ENCODE measurements at places on chromosomes 7 and 10.

DNA sequence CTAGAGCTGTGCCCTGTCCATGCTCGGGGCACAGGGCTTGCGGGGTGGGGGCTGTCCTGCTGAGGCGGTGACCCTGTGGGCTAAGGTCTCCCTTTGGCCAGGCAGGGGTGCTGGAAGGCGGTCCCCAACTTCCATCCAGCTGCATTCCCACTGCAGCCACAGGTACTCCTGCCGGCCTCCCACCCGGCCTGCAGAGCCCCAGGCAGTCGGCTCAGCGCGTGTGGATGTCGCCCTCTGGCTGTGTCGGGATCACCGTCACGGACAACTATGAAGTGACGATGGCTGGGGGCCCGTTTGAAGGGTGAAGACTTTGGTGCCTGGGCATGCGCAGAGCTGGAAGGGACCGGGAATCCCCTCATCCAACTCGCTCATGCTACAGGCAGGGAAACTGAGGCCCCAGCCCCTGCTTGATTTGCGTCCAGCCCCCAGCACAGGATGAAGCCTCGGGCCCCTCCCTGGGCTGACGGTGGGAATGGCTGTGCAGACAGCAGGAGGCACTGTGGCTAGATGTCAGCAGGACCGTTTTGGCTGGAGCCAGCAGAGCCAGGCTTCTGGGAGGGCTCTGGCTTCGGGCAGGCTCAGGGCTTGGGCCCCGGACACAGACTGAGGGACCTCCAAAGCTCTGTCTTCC, 2.3 kb upstream of the TMEM184A start:
- DNase-seq, result no peak

DNA sequence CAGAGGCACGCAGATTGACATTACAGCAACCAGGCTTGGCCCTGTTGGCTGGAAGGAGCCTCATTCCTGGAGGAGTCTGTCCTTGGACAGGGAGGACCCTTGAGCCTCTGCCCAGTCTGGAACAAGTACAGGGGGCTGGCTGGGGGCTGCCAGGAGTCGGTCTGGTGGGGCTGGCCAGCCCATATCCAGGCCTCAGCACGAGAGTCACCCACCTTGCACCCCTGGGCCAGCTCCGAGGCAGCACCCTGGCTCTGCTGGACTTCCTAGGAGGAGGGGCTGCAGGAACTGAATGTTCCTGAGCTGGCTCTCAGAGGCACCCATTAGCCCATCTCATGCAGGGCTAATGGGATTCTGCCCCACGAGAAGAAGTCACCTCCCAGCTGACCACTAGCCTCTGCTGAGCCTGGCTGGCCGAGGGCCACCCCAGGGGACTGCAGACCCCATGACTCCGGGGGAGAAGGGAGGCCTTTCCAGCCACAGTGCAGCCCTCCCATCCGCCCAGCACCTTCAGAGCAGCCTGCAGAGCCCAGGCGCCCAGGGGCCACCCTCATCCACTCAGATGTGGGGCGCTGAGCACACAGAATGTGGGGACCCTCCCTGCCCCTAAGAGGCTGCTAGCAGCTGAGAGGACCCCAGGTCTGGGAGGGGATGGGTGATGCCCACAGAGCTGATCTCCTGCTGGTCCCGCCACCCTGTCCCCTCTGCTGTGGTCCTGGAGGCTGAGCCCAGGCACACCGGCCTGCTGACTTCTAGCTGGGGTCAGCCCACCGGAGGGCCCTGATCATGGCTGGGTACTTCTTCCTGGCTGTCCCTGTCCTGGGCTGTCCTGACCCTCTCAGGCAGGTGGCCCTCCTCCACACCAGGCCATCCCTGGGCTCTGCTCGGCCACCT, 14.8 kb upstream of the INPP5A start:
- no peak for DNase-seq

- DNase-seq, result peak; percentile 20
Measured at GRCh38 chr7:36005293-36005692, 147.8 kb upstream of the EEPD1 start.

DNA sequence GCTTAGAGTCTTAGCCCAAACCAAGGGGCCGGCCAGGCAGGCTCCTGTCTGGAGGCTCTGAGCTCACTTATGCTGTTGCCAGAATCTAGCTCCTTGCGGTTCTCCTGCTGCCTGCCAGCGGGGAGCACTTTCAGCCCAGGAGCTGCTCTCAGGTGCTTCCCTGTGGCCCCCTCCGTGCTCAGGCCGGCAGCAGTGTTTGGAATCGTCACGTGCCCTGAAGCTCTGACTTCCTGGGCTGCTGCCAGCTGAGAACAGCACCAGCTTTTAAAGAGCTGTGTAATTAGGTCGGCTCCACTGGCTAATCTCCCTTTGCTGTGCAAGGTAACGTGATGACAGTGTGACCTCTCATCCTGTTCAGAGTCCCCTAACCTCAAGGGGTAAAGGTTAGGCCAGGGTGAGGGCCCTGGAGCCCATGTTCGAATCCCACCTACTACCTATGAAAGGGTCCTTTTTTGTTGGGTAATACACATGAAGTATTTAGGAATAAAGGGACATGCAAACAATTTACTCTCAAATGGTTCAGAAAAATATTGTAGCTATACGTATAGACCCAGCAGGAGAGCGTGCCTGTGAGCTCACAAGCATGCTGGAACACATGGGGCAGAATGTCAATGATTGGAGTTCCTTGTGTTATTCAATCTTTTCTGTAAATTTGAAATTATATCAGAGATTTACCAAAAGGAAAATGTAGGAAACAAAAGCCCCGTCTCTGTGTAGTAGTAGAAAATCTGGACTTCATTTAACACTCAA, 16.6 kb downstream of the ZNF862 start:
- no peak for DNase-seq

- DNase-seq, result no peak
Measured at GRCh38 chr10:89563861-89564478, 28.6 kb upstream of the SLC16A12 start.

GRCh38 chr10:107163881-107164861, at the start of gene SORCS1:
Gene SORCS1, minus strand, starts transcription at chr10:107164706.
- DNase-seq, result no peak

- no peak for DNase-seq
Measured at GRCh38 chr10:48508791-48509772, 95.8 kb downstream of the ARHGAP22 start.

DNA sequence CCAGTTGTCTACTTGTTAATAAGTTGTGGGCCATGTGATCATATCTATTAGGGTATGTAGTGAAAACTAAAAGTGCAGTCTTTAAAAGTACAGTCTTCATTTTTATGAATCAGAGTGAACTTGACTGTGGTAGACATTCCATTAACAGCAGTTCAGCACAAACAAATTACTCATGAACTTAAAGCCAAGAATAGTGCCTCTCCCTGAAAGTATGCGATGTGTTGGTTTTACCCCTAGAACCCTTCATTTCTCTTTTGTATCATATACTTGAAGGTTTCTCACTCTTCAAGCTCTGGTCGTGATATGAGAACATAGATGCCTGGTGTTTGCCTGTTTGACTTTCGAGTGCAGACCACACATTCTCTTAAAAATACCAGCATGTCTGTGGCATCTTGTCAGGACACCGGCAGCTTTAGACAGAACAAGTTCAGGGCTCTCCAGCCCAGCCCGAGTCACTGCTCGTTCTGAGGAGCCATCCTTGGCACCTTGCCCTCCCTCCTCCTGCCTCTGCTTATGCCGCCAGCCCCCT, 159.3 kb downstream of the LCOR start:
- no peak for DNase-seq

DNA sequence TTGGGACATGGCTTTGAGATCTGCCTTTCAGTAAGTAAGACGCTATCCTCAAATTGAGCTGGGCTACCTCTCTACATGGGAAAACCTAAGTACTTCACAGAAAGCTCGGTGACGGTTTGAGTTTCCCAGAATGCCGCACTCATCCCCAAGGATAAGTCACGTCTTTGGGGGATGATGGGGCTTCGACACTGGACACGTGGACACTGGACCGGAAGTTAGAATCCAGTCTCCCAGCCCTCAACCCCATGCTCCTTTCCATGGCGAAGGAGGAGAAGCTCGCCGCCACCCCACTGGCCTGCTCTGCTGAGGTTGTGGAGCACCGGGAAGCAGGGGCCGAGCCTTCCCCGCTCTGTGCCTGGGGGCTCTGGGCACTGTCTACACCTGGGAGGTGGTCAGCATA, 27.5 kb downstream of the PTPRE start:
- DNase-seq, result no peak

GRCh38 chr10:3006607-3007006, 60.7 kb upstream of the PFKP start:
- DNase-seq, result no peak

DNA sequence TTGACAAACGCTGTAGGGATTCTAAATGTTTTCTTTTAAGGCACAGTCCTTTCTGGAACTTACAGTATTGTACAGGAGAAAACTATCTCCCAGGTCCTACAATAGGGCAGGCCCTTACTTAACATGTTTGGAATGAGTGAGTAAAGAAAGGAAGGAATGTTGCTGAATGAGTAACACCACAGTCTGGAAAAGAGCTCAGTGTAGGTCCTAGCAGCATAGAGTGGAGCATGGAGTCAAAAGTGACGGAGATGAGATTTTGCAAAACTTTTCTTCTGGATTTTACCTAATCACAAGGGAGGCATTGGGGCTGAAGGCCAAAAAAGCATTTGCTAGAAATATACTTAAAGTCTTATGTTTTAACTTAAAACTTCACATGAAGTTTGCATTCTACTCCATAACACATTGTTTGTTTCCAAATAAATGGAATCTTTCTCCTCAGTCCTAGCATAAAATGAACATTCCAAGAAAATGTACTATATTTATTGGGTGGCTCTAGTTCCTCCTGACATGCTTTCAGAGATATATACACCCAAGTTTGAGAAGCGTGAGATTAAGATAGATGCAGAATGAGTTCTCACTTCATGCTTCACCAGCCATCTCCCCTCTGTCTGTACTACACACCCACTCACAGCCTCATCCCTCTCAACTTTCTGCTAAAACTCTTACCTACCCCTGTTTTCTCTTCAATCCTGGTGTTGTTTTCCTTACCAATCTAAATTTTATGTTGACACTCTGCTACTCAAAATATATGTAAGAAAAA, 20.2 kb upstream of the ADD3 start:
- no peak for DNase-seq

- DNase-seq, result no peak
Measured at GRCh38 chr7:34165927-34166550, 260.7 kb downstream of the BMPER start.

GRCh38 chr7:155178096-155178495, 108.0 kb downstream of the HTR5A start:
- no peak for DNase-seq

DNA sequence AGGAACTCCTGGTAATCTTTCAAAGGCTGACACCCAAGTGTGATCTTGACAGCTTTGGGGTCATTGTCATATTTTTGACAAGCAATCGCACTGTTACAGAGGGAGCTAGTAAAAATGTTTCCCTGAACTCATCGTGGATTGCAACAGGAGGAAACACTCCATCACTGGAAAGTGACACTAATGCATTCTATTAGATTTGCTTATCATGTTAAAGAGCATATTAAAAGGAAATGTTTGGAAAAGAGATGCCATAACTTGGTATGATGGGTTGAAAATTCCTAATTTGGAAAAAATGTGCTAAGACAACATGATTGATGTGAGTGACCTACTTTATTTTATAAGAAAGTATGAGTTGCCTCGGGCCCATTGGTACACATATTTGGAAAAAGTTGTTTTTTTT, 22.7 kb upstream of the EMX2 start:
- no peak for DNase-seq

- no peak for DNase-seq
Measured at GRCh38 chr10:124014416-124015154, 78.8 kb downstream of the CHST15 start.

DNA sequence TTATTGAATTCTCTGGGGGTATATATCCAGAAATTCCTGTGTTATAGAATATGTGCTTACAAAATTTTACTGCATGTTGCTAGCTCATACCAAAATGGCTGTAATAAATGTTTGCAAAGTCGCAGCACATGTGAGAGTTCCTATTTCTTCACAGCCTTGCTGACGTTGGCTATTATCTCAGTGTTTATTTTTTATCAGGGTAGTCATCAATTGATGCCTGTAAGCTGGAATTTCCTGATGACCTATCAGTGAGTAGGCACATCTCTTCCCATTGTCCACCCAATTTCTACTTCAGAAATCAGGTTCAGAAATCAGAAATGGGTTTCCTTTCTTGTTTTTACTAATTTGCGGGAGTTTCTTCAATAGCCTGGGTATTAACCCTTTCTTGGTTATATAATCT, 268.1 kb upstream of the FZD8 start:
- DNase-seq, result no peak

- DNase-seq, result peak; percentile 53
Measured at GRCh38 chr10:47340608-47341170, 7.5 kb upstream of the RBP3 start.

- no peak for DNase-seq
Measured at GRCh38 chr7:128892521-128893250, 17.8 kb downstream of the KCP start.

DNA sequence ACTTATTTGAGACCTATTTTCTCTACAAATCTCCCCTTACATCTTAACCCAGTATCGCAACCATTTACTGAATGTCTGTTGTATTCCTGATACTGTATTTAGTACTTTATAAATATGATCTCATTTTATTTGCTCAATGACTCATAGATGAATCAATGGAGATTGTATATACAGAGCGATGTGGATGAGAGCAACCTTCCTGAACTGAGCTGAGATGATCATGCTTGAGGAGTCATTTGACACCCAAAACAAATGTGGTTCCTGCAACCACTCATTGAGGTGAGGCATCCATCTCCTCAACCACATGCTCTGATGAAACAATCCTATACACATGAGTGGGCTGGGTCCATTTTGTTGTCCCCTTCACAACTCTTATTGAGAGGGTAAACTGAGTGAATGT, 250.0 kb downstream of the CDC14C start:
- DNase-seq, result no peak

GRCh38 chr7:84354866-84355265, 160.3 kb upstream of the SEMA3A start:
- no peak for DNase-seq

DNA sequence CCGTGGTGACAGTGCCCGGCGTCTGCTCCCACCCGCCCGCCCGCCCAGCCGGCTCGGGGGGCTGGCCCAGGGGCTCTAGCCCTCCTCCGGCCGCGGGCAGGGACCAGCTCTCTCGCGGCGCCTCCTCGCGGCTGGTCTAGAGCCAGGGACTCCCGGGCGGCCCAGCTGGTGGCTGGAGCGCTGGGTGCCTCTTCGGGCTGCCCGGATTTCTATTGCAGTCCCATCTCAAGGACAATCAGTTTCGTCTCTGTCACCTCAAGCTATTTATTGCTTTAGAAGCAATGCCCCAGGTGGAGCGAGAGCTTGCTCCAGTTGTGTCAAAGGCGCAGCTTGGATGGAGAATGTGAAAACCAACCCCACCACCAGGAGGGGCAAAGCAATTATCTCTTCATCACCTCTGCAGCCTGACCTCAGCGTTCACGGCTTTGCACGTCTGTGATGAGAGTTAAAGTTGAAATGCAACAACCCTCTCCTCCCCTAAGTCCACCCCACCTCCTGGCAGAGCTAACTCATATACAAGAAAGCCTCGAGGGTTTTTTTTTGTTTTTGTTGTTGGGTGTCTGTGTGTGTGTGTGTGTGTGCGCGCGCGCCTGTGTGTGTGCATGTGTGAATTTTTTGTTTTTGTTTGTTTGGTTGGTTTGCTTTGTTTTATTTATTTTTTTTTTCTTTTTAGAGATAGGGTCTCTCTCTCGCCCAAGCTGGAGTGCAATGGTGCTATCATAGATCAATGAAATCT, at the start of gene ITGA8:
TSS of gene ITGA8 (minus strand) at position 24 of the 736 bp plus-strand sequence. CDS start 151 bp downstream, outside the sequence.
- no peak for DNase-seq
